ENCODE measurements at places on chromosomes 2 and 18. TPM values are rescaled to one million over a fixed set of nuclear protein-coding genes. Genes with fewer than 3 reads are reported as not detected.

GRCh38 chr2:7436096-7436906, 519.1 kb downstream of the RNF144A start:
- peaks cover 30% of the 10 kb centered on the region for H3K36me3 ChIP-seq
- no peak for DNase-seq

DNA sequence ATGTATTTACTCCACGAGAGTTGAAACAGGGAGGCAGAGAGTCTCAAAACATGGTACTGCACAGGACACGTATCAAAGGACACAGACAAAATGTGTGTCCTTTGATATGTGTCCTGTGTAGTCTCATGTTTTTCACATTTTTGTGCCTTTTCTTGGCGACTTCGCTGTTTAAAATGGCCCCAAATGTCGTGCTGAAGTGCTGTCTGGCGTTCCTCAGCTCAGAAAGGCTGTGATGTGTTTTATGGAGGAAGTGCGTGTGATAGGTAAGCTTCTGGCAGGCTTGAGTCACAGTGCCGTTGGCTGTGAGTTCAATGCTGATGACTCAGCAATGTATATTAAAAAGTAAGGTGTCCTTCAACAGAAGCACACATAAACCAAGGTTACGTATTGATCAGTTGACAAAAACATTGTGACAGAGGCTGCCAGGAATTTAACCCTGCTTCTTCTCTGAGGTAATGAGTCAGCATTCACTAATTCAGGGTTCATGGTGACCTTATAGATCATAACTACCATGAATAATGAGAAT, 78.2 kb downstream of the DYSF start:
- H3K4me1 ChIP-seq, result no peaks in the 10 kb centered on the region
- peaks cover 3% of the 10 kb centered on the region for H3K36me3 ChIP-seq
- DNase-seq, result no peak
- no peak overlapping the region for H3K4me3 ChIP-seq
- H3K27me3 ChIP-seq, result peaks cover 18% of the 10 kb centered on the region

DNA sequence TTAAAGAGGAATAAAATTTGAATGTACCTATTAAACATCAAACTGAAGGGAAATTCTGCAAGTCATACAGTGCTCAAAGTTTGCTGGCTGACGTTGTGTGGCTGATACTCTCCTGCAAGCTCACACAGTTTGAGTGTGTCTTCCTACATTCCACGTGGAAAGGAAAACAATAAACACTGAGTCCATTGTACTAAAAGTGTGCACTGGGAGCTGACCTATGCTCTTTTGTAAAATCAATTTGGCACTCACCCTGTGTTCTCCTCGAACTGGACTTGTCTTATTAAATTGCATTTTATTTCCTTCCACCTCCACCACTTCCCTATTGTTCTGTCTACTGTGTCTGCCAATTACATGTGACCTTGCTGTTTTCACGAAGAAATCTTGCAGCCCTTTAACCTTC, 458.0 kb downstream of the CPS1 start:
- no peaks in the 10 kb centered on the region for H3K27me3 ChIP-seq
- H3K4me3 ChIP-seq, result no peak overlapping the region
- no peak for DNase-seq
- H3K4me1 ChIP-seq, result no peaks in the 10 kb centered on the region
- no peak overlapping the region for H3K27ac ChIP-seq

The RND3 gene
- total RNA-seq, result not detected

The CDH7 gene
- not detected for total RNA-seq

Data from naive thymus-derived CD8-positive, alpha-beta T cell (primary cell).